ENCODE measurements at places on chromosomes 5 and 9.

DNA sequence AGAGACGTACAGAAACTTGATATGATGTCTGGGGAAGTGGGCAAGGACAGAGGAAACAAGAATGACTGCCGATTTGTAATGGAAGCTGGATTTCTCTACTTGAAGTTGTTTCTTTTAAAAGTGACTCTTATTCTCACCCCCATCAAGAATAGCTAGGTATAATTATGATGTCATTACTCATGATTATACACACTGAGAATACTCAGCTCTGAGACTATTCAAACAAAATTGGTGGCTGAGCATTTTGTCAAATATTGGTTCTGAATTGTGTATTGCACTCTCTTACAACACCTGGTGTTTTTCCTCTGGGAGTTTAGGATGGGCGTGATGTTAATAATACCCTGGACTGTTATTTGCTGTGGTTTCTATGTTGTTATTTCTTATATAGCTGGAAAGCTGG, 46.3 kb downstream of the MAST4 start:
- DNase-seq = no peak

DNA sequence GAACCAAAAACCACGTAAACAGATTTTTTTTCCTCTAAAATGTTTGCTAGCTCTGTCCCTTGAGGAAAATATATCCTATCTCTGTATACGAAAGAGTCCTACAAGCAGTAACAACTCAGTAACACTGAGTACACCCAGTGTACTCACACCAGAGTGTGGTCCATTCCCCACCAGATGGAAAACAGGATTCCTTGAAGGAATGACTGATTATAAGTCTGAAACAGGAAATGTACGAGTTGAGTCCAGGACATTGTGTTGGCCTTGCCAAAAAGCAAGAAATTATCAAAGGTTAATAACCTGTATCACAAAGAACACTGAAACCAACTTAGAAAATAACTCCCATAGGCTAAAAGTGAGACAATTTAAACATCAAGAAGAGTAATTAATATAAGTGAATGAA, 20.4 kb downstream of the GOLPH3 start:
- DNase-seq = no peak

DNA sequence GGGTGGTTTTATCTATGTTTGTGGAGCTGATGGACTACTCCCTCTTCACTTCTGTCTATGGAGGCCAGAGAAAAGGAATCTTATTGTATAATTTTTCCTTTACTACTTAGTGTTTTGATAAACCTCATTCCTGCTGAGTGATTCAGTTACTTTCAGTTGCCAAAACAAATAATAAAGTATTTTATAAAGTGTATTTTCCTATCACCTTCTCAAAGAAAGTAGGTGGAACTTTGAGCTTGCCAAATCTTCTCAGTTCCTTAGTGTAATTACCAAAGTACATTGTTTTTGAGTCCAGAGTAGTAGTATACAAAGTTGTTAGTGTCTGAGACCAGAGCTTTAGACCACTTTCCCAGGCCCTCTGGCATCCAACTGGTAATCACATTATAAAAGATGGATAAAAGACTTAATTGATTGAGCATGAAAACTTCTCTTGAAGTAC, 13.5 kb downstream of the RABGAP1 start:
- DNase-seq = no peak

- no peak for DNase-seq
Observed at GRCh38 chr5:68478301-68479095, 262.9 kb downstream of the PIK3R1 start.

DNA sequence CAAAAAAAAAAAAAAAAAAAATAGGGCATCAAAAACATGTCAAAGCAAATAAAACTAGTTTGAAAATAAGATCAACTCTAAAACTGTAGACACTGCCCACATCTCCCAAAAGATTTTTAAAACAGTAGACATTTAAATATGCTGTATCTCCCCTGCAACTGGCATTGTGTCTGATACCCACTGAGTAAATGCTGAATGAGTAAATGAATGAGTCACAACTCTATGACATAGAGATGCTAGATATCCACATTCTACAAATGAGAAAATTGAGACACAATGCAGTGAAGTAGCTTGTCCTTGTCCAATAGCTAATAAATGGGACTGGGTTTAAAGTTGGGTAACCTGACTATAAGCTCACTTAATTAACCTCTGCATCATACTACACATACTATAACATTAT, 14.1 kb upstream of the MAP1B start:
- no peak for DNase-seq

All from stimulated activated CD4-positive, alpha-beta T cell treated with anti-CD3 and anti-CD28 coated beads, Interleukin-1b, Interleukin-23, amount 100 ng/mL, for 1 hour (primary cell).